ENCODE measurements at places on chromosomes 3 and 15. TPM values are rescaled to one million over a fixed set of nuclear protein-coding genes. Genes with fewer than 3 reads are reported as not detected.

Gene UROC1
- total RNA-seq: not detected

Gene TMEM45A
- 0.32 TPM for total RNA-seq

Gene ITIH4
- 9.7 TPM for total RNA-seq

Gene SUCLG2
- 49.5 TPM for total RNA-seq

Gene TMEM207
- not detected for total RNA-seq

Gene EFHB
- not detected for total RNA-seq

Gene ZMYND10
- 3.6 TPM for total RNA-seq

Gene LDHAL6B
- total RNA-seq: not detected

Gene RTP3
- total RNA-seq: not detected

Gene DIPK2A
- total RNA-seq: 19.9 TPM

Gene ADGRG7
- total RNA-seq: not detected

Data from T-helper 2 cell treated with Interferon-gamma antibody and Interleukin-4, amounts not matched to agents 100 ng/mL and 5 ng/mL, for 36 hours (primary cell).